ENCODE measurements at places on chromosomes 2 and 18. TPM values are rescaled to one million over a fixed set of nuclear protein-coding genes. Genes with fewer than 3 reads are reported as not detected.
A peak's percentile ranks its signal among the peaks of the same experiment; 100 is the strongest.

The SKA1 gene
- total RNA-seq, result 11.5 TPM

GRCh38 chr2:31729442-31730092 is 148.8 kb upstream of the SRD5A2 start:
- no peak overlapping the region for H3K27ac ChIP-seq
- H3K36me3 ChIP-seq, result no peaks in the 10 kb centered on the region
- H3K27me3 ChIP-seq, result no peaks in the 10 kb centered on the region
- DNase-seq, result no peak
- no peak overlapping the region for H3K4me3 ChIP-seq
- no peaks in the 10 kb centered on the region for H3K4me1 ChIP-seq

DNA sequence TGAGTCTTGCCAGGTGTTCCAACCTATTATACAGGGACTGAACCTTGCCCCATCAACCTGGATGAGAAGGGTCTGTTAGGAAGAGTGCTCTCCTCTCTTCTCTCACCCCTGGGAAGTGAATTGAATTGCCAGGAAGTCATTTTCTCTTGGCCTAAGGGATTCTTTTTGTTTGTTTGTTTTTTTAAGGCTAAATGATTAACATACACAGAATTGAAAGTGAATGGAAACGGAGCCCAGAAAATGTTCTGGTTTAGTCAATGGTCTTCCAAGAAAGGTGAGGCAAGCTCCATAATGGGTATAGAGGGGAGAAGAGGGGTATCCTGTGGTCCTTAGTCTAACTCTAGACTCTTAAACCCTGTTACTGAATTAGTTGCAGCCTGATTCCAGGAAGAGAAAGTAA is 189.1 kb downstream of the FSHR start:
- H3K27me3 ChIP-seq, result no peaks in the 10 kb centered on the region
- no peaks in the 10 kb centered on the region for H3K36me3 ChIP-seq
- H3K27ac ChIP-seq, result no peak overlapping the region
- H3K4me3 ChIP-seq, result no peak overlapping the region

DNA sequence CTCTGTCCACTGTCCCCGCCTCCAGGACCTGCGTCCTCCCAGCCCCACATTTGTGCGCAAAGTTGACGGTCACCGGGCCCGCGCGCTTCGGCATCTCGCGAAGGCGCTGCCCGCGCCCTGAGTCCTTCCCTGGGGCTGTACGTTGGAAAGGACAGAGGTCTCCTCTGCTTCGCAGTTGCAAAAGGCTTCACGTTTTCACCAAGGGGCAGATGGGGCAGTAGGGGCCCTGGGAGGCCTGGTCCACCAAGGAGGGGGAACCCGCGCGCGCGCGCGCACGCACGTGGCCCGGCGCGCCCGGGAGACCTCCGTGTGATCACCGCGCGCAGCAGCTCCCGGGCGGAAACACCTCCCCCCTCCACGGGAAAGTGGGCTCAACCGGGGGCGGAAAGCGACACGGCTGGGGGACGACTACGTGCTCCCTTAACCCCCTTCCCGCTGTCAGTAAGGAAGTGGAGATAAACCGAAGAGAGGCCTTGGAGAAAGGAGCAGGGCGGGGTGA is 21.9 kb downstream of the TEX44 start:
- no peaks in the 10 kb centered on the region for H3K27me3 ChIP-seq
- H3K27ac ChIP-seq, result peak overlapping the region; percentile 94
- peak; percentile 72 for DNase-seq
- no peaks in the 10 kb centered on the region for H3K36me3 ChIP-seq
- H3K4me1 ChIP-seq, result peaks cover 24% of the 10 kb centered on the region

DNA sequence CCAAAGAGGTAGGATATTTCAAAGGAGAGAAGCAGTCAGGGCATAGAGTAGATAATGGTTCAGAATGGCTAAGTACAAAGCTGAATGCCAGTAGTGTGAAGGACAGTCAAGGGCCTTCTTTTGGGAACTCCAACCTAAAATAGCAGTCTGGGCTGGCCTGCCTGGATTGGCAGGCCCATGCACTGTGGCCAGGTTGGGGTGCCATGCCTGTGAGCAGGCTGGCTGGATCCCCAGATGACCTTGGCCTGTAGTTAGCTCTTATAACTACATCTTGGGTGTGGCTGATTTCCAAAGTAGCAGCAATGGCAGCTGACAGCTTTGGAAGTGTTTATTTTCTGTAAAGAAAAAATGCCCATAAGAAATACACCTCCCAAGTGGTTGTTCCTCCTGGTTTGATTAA is 51.5 kb upstream of the ITGB6 start:
- no peaks in the 10 kb centered on the region for H3K36me3 ChIP-seq
- no peak overlapping the region for H3K4me3 ChIP-seq
- no peak for DNase-seq

DNA sequence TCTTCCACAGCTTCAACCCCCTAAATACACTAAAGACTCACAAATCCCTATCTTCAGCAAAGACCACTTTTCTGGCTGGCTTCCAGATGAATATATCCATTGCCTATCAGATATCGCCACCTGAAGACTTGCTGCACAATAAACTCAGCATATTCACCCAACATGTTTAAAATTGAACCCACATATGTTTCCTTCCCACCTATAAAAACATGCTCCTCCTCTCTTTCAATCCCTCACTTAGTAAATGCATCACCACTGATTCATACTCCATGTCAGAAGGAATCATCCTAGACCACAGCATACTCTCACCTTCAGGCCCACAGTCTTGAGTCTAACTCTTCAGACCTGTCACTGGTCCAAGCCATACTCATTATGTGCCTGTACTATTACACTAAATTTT is 5.3 kb downstream of the SPC25 start:
- no peak overlapping the region for H3K4me3 ChIP-seq
- H3K36me3 ChIP-seq, result no peaks in the 10 kb centered on the region
- no peak for DNase-seq
- peaks cover 5% of the 10 kb centered on the region for H3K4me1 ChIP-seq
- no peaks in the 10 kb centered on the region for H3K27me3 ChIP-seq

- no peak overlapping the region for H3K4me3 ChIP-seq
- peaks cover 7% of the 10 kb centered on the region for H3K36me3 ChIP-seq
- DNase-seq, result no peak
- H3K27ac ChIP-seq, result no peak overlapping the region
- H3K4me1 ChIP-seq, result no peaks in the 10 kb centered on the region
- no peaks in the 10 kb centered on the region for H3K27me3 ChIP-seq
Measured at GRCh38 chr2:182763311-182763912, 47.4 kb downstream of the DNAJC10 start.

DNA sequence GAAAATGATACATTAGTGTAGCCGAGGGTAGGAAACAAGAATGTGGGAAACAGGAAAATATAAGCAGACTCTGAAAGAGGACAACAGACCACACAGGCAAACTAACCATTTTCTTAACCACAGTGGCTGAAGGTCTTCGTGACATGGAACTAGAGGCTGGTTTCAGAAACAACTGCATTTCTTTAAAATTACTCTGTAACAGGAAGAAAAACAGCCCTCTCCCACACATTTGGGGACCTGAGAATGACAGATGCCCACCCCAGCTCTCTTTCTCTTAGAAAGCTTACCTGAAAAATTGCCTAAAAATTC is 13.8 kb upstream of the SLC25A52 start:
- H3K27ac ChIP-seq, result no peak overlapping the region
- no peak for DNase-seq
- H3K36me3 ChIP-seq, result no peaks in the 10 kb centered on the region
- H3K27me3 ChIP-seq, result no peaks in the 10 kb centered on the region
- no peaks in the 10 kb centered on the region for H3K4me1 ChIP-seq
